GM23248 (cell line): ENCODE measurements at places on chromosomes 13 and 19. TPM values are rescaled to one million over a fixed set of nuclear protein-coding genes. Genes with fewer than 3 reads are reported as not detected.

Gene OR7A5
- not detected in 2 replicates for polyA plus RNA-seq

Gene LRFN3
- 7.1 and 7.5 TPM in 2 replicates for polyA plus RNA-seq

Gene ZNF878
- 0.18 TPM in 1 of 2 replicates, not detected in the other for polyA plus RNA-seq

Gene IL11
- 6.7 and 6.9 TPM in 2 replicates for polyA plus RNA-seq

Gene COQ8B
- 13.4 and 15.2 TPM in 2 replicates for polyA plus RNA-seq

Gene C19orf85
- polyA plus RNA-seq = not detected in 2 replicates

Gene RUBCNL
- 1.1 and 1.3 TPM in 2 replicates for polyA plus RNA-seq

Gene OLFM2
- polyA plus RNA-seq = 8.9 and 9.4 TPM in 2 replicates

Gene TMEM238
- polyA plus RNA-seq = not detected in 2 replicates

Gene APOC4
- polyA plus RNA-seq = not detected in 2 replicates

Gene CD33
- polyA plus RNA-seq = 0.30 TPM in 1 of 2 replicates, not detected in the other

Gene RDH8
- polyA plus RNA-seq = 0.19 TPM in 1 of 2 replicates, not detected in the other

Gene MISP
- 0.13 TPM in 1 of 2 replicates, not detected in the other for polyA plus RNA-seq

Gene PSG7
- polyA plus RNA-seq = 0.19 TPM in 1 of 2 replicates, not detected in the other

Gene EGLN2
- polyA plus RNA-seq = 52.5 and 61.2 TPM in 2 replicates

Gene FBL
- polyA plus RNA-seq = 61.1 and 63.9 TPM in 2 replicates

Gene ATXN8OS
- not detected in 2 replicates for polyA plus RNA-seq

Gene AMER2
- not detected in 2 replicates for polyA plus RNA-seq

Gene NEK5
- polyA plus RNA-seq = 0.13 and 0.19 TPM in 2 replicates
